Thyroid gland (tissue), 4 donors: ENCODE measurements at places on chromosomes 4 and X. TPM values are rescaled to one million over a fixed set of nuclear protein-coding genes. Genes with fewer than 3 reads are reported as not detected.

DNA sequence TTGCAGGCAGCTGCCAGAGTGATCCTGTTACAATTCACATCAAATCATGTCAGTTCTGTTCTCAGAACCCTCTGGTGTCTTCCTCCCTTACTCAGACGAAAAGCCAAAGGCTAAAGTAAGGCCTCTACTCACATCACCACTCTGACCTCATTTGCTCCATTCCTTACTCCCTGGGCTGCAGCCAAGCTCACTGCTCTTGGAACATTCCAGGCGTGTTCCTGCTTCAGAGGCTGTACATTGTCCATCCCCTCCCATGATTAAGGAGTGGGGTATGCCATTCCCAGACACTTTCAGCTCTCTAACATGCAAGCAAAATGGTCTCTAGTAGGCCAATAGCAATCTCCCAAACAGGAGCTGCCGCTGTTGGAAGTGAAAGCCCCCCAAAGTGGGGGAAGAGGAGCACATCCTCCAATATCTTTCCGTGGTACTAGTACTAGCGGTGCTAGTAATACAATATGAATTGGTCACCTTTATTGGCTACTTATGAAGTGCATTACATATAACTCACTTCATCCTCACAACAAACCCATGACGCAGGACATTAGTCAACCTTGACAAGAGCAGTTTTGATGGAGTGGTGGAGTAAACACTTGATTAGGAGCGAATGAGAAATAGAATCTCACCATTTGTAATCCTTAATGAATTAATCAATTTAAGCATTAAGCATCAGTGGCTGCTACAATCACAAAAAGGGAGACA lies 15.0 kb downstream of the GAB3 start:
- peaks cover 29% of the 10 kb centered on the region for H3K4me1 ChIP-seq
- H3K4me3 ChIP-seq: no peak overlapping the region
- no peaks in the 10 kb centered on the region for H3K27me3 ChIP-seq

GRCh38 chrX:45083314-45083713 lies 117.4 kb downstream of the DIPK2B start:
- H3K4me3 ChIP-seq: no peak overlapping the region
- no peak overlapping the region for H3K27ac ChIP-seq
- peaks cover 7% of the 10 kb centered on the region for H3K36me3 ChIP-seq
- H3K4me1 ChIP-seq: no peaks in the 10 kb centered on the region

DNA sequence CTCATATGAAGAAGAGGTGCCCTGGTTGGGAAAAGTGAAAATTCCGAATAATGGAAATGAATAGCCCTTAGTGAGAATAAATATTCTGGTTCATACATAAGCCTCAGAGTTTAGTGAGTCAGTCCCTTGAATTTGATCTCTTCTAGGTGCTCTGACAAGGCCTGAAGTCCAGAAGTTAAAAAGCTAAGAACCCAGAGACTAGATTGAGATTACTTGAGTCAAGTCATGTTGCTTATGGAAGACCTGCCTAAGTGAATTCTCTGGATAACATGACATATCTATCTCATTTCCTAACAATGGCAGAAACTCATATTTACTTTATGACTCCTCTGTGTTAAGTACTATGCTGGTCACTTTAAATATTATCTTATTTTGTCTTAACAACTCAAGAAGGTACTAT lies 10.5 kb upstream of the PRSS48 start:
- no peaks in the 10 kb centered on the region for H3K36me3 ChIP-seq
- no peaks in the 10 kb centered on the region for H3K4me1 ChIP-seq
- no peak for DNase-seq
- H3K27ac ChIP-seq: no peak overlapping the region

- DNase-seq: no peak
- H3K36me3 ChIP-seq: no peaks in the 10 kb centered on the region
- H3K4me1 ChIP-seq: no peaks in the 10 kb centered on the region
- H3K27me3 ChIP-seq: no peaks in the 10 kb centered on the region
- H3K27ac ChIP-seq: no peak overlapping the region
Observed at GRCh38 chrX:24526616-24527015, 61.5 kb downstream of the PDK3 start.

ETDB gene
- total RNA-seq: not detected

ASB9 gene
- 3.0 TPM for total RNA-seq

- H3K36me3 ChIP-seq: no peaks in the 10 kb centered on the region
- H3K27me3 ChIP-seq: no peaks in the 10 kb centered on the region
- no peak overlapping the region for H3K4me3 ChIP-seq
- no peak for DNase-seq
Observed at GRCh38 chr4:64796581-64796980, 387.3 kb upstream of the TECRL start.
